ENCODE measurements at places on chromosomes 4 and X. TPM values are rescaled to one million over a fixed set of nuclear protein-coding genes. Genes with fewer than 3 reads are reported as not detected.

- no peak for DNase-seq
Observed at GRCh38 chr4:110710070-110710469, 87.2 kb upstream of the PITX2 start.

DNA sequence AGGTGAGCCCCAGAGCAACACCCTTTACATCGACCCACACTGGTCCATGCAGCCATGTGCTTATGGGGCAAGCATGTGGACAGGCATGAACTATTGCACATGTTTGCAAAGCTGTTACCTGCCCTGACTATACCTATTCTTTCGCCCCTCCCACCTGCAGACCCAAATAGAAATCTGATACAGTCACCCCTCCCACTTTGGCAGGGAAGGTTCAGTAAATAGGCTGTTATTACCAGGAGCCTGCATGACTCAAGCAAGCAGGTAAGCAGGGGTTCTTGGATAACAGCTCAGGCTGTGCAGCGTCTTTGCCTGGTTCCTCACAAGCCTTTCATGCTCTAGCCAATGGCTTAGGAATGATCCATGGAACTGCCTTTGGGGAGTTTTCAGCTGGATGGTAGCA lies 122.7 kb upstream of the DIPK2B start:
- DNase-seq: no peak

GRCh38 chr4:54784161-54784671 lies 126.5 kb downstream of the KIT start:
- peak; percentile 96 for DNase-seq

DNA sequence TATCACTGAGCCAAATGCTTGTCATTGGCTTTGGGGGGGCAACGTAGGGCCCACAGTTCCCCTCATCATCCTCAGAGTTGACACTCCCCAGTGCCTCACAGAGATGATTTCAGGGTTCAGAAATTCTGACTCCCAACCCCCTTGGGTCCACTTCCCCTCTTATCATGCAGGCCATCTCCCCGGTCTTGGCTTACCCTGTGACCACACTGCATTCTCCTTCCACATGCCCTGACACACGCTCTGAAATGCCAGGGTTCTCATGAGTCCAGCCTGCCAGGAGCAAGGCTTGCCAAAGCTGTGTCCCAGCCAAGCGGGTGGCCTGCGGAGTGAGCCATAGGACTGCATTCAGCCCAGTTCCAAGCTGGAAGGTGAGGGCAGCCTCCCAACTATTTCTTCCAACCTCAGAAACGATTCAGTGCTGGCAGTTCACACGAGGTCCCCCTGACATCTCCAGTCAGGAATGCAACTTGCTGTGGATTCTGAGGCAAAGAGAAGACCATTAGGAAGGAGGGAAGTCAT lies 101.2 kb downstream of the SMIM20 start:
- no peak for DNase-seq

- DNase-seq: no peak
Observed at GRCh38 chr4:40183615-40184411, 13.0 kb upstream of the RHOH start.

DNA sequence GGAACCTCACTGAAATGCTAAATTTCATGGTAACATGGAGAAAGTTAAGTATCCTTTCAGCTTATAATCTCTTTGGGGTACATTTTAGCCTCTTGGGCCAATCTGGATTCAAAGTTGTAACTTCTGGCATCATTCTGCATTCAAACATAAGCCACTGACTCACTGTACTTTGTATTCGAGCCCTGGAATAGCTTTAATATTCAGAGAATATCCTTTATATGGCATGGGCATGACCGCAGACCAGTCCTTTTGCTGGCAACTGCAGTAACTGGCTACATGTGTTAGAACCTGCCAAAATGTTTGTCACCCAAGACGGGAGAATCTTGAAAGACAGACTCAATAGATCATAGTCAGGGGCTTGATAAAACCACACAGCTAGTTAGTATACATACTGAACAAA lies 3.3 kb downstream of the GASK1B start:
- DNase-seq: no peak

GRCh38 chrX:99184153-99184552 lies 1225.9 kb downstream of the PCDH19 start:
- DNase-seq: no peak

GRCh38 chr4:110211770-110212061 lies 13.3 kb upstream of the ELOVL6 start:
- DNase-seq: no peak

DNA sequence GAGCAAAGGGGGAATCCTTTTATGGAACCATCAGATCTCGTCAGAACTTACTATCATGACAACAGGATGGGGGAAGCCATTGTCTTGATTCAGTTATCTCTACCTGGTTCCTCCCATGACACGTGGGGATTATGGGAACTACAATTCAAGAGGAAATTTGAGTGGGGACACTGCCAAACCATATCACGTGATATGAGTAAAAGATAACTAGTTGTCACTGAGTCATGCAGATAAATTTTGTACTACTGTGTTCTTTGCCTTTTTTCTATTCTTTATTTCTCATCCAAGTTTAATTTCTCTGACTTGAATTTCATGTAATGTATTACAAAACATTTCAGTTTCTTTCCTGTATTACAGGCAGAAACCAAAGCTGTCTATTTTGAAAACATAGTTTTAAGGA lies 383.2 kb downstream of the EPHA5 start:
- DNase-seq: no peak

DNA sequence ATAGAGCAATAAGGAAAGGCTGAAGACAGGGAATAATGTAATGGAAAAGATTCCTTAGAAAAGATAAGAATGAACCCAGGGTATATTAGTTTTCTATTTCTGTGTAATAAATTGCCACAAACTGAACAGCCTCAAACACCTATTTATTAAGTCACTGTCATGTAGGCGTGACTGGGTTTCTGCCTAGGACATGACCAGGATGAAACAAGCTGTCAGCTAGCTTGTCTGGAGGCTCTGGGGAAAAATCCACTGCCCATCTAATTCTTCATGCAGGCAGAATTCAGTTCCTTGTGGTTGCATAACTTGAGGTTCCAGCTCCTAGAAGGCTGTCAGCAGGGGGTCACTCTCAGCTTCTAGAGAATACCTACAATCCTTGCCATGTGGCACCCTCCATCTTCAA lies 277.7 kb downstream of the TMA16 start:
- no peak for DNase-seq

TMEM165 gene
- 40.0 TPM for polyA plus RNA-seq

UGT2B11 gene
- polyA plus RNA-seq: not detected

SGCB gene
- polyA plus RNA-seq: 175 TPM

MAGEA11 gene
- not detected for polyA plus RNA-seq

NUP62CL gene
- polyA plus RNA-seq: 0.90 TPM

Data from forelimb muscle (tissue), 1 donor.